Fibroblast of villous mesenchyme (primary cell): ENCODE measurements at places on chromosomes 16 and 17. TPM values are rescaled to one million over a fixed set of nuclear protein-coding genes. Genes with fewer than 3 reads are reported as not detected.

Gene SENP3
- 69.9 and 75.1 TPM in 2 replicates for total RNA-seq

Gene SRSF1
- 330 and 434 TPM in 2 replicates for total RNA-seq

Gene C16orf95
- total RNA-seq = 4.2 and 4.7 TPM in 2 replicates

Gene MT1H
- not detected in 2 replicates for total RNA-seq

Gene QRICH2
- total RNA-seq = 2.2 and 2.6 TPM in 2 replicates

Gene TP53TG3C
- total RNA-seq = 0.43 TPM in 1 of 2 replicates, not detected in the other

Gene PRSS8
- under 0.01 TPM in 1 of 2 replicates, not detected in the other for total RNA-seq

Gene NOL3
- 11.7 and 12.2 TPM in 2 replicates for total RNA-seq

Gene SLC9A5
- total RNA-seq = 1.9 and 2.2 TPM in 2 replicates

Gene IRX3
- 0.64 and 0.86 TPM in 2 replicates for total RNA-seq

Gene CCL8
- not detected in 2 replicates for total RNA-seq

Gene SEPHS2
- total RNA-seq = 7.8 and 9.3 TPM in 2 replicates

Gene TP53TG3F
- under 0.01 TPM in 1 of 2 replicates, not detected in the other for total RNA-seq

Gene TUBB3
- 95.9 and 128 TPM in 2 replicates for total RNA-seq

Gene OTOP3
- total RNA-seq = not detected in 2 replicates

Gene HOXB8
- not detected in 2 replicates for total RNA-seq

Gene KRTAP1-1
- total RNA-seq = not detected in 2 replicates

Gene PDE6G
- total RNA-seq = not detected in 2 replicates

Gene RUNDC3A
- under 0.01 TPM in 1 of 2 replicates, not detected in the other for total RNA-seq

Gene CHST4
- not detected in 2 replicates for total RNA-seq

Gene GPR142
- not detected in 2 replicates for total RNA-seq

Gene MYH2
- total RNA-seq = under 0.01 TPM in 1 of 2 replicates, not detected in the other

Gene HOXB7
- 1.7 and 2.6 TPM in 2 replicates for total RNA-seq

Gene KRTAP3-2
- total RNA-seq = not detected in 2 replicates

Gene HASPIN
- total RNA-seq = 5.5 and 6.9 TPM in 2 replicates

Gene DNAH9
- not detected in 2 replicates for total RNA-seq

Gene DNAH2
- under 0.01 and 0.43 TPM in 2 replicates for total RNA-seq

Gene PRPSAP2
- 37.7 and 51.4 TPM in 2 replicates for total RNA-seq

Gene GSPT1
- 104 and 170 TPM in 2 replicates for total RNA-seq

Gene TBC1D26
- total RNA-seq = under 0.01 TPM in 1 of 2 replicates, not detected in the other

Gene KRT222
- total RNA-seq = not detected in 2 replicates

Gene KRT31
- not detected in 2 replicates for total RNA-seq
